ENCODE measurements at places on chromosomes 7 and 10.
A peak's percentile ranks its signal among the peaks of the same experiment; 100 is the strongest.

- no peak for DNase-seq
These were observed 13.8 kb upstream of the STOX1 start for GRCh38 chr10:68813559-68813958.

DNA sequence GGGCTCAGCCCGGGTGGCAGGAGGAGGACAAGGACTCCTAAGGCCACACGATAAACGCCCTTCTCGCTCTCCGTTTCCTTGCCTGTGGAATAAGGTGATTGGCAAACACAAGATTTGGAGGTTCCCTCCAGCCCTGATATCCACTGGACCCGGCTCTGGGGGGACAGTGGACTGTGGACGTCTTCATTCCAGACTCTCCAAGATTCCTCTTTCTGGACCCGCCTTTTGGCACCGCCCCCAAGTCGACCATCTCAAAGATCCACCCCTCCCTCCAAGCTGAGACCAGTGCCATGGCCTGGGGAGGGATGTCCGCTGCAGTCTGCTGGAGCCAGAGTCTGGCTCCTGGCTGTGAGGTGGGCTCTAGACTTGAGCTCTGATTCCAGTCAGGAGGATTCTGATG is 23.6 kb downstream of the ZNF783 start:
- peak; percentile 15 for DNase-seq

DNA sequence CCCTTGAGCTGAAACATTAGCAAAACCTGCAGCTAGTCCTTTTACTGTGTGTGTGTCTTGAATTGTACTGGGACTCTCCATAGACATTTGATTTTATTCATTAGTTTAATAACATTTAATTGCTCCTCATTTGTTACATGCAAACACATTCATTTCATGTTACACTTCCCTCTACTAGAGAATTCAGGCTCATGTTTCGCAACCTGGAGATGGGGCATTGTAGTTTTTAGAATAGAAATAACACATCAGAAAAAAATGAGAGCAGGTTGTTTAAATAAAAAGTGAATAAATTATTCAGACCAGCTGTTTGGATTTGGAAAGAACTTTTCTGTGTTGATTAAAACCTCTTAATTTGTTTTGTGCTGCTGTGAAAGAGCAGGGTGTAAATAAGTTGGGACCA is 243.9 kb downstream of the ETV1 start:
- DNase-seq = peak; percentile 3

DNA sequence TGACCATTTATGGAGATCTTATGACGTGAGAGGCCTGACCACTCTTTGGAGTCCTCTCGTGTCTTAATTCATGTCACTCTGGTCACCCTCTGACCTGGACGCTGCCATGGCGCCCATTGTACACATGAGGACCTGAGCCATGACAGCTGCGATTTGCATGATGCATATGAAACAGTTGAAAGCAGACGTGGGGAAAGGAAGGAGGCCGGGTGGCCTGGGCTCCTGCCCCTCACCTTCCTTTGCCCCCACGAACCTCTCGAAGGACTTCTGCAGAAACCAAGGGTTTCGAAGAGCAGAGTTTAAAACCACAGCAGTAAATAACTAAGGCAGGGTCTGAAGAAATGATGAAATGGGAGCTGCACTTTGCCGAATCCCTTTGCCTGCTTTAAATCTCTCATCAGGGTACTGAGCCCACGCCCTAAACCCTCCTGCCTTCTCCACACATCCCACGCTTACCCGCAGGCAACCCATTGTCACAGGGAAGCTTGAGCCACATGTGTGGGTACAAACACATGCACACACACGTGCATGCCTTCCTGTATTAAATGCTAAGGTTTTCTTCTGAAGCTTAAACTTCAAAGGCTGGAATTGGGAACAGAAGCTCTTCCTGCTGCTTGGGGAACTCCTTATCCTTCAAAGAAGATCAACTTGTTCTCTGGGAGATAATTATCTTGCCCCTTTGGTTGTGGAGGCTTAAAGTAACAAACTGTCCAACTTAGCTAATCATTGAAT is 11.7 kb upstream of the CALML3 start:
- DNase-seq = no peak

GRCh38 chr10:133527771-133528271 is 658 bp downstream of the CYP2E1 start:
- no peak for DNase-seq

GRCh38 chr10:69458430-69459100 is 7.3 kb downstream of the TSPAN15 start:
- DNase-seq = no peak

- DNase-seq = no peak
These were observed 184.1 kb upstream of the PFKP start for GRCh38 chr10:2883238-2883637.

GRCh38 chr10:71333129-71333887 is 14.2 kb downstream of the SLC29A3 start:
- DNase-seq = no peak

GRCh38 chr7:25014756-25015155 is 34.8 kb upstream of the OSBPL3 start:
- DNase-seq = no peak

- DNase-seq = no peak
These were observed 86.5 kb upstream of the GRB10 start for GRCh38 chr7:50869108-50869725.

DNA sequence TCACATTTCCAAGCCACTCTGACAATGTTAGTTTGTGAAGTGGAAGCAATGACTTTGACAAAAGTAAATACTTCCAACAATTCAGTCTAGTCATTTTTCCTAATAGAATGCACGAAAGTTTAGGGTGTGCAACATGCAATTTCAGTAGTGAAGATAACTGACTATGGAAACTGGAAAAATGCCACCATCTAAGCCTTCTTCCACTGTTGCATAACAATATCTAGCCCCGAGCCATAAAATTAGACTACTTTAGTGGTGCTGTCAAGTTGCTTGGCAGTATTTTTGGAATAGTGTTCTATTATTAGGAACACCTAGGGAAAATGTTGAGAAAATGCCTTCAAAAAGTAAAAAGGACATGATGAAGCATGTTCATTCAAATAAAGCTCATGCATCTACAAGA is 17.9 kb downstream of the SEMA3A start:
- DNase-seq = no peak

DNA sequence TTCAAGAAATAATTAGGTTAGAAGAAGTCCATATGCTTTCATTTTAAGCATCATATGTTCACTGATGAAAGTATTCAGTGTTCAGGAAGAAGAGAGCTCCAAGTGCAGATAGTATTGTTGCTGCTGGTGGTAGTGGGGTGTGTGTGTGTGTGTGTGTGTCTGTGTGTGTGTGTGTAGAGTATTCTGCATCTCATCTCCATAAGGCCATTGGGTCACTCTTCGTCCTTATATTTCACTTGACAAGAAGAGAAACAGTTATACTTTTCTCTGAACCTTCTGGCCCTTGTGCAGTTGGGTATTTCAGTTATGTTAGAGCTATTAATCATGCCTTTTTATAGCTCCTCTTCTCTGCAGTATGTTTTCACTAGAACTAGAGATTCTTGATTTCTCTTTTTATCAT is 26.2 kb downstream of the ADAM22 start:
- DNase-seq = no peak

Data from COR-L47 (cell line).